Activated CD4-positive, alpha-beta T cell treated with anti-CD3 and anti-CD28 coated beads for 4 hours (primary cell): ENCODE measurements at places on chromosomes 12 and 14.

GRCh38 chr14:92663049-92663448 is 85.4 kb downstream of the LGMN start:
- no peak for DNase-seq

DNA sequence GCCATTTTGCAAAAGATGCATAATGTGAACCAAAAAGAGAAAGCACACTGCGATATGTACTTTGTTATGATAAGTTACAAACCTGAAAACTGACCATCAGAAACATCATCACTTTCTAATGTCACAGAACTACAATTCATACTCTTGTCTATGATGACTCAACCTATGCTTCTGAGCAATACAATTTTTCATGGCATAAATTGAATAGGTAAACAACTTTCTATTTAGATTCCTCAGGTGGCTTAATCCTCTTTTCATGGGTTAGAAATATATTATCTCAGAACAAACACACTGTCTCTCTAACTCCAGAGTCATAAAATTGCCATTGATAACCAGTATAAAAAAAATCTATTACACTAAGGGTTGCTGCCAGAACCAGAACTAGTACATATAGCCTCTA is 1715.0 kb upstream of the FLRT2 start:
- DNase-seq, result no peak

DNA sequence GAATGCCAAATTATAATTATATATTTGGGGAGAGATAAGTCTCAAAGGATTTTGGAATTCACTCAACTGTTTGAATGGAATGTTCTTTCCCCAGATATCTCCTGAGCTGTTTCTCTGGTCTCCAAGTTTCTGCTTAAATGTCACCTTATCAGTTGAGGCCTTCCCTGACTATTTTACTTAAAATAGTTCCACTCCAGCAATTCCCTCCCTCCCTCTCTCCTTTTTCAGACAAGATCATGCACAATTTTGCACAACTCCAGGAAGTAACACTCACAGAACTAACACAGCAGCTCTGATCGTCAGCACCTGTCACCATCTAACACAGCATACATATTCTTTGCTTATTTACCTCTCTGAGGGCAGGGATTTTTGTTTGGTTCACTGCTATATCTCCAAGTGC is 12.5 kb downstream of the BTG1 start:
- no peak for DNase-seq

DNA sequence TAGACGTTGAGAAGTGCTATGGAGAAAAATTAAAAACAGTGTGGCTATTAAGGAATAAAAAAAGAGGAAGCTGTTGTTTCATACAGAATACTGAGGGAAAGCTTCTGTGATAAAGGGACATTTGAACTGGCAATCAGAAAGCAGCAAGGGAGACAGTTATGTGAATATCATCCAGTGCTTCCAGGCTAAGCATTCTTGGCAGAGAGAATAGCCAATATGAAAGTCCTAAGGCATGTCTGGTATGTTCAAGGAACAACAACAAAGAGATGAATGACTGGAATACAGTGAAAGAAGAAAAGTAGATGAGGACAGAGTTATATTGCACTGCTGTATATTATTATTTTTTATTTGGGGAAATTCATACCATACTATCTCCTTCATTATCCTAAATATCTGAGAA is 23.9 kb downstream of the SCAF11 start:
- DNase-seq, result no peak

DNA sequence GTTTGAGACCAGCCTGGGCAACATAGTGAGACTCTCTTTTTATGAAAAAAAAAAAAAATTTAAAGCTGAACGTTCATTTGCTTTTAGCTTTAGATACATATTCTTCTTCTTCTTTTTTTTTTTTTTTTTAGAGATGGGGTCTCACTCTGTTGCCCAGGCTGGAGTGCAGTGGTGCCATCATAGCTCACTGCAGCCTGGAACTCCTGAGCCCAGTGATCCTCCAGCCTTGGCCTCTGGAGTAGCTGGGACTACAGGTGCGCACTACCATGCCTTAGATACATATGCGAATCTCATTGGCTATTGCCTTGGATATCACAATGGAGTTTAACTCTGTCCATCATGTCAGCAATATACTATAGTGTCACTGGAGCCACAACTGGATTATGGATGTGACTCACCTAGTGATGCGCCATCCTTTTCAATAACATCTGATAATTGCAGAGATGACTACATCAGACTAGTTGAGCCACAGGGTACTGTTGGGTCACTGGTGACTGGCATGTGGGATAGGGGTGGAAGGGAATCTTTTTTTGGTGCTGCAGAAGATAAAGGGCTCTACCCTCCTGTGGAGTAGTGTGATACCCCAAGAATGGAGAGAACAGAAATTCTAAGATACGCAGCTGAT is 2.7 kb upstream of the ADIPOR2 start:
- DNase-seq, result no peak

DNA sequence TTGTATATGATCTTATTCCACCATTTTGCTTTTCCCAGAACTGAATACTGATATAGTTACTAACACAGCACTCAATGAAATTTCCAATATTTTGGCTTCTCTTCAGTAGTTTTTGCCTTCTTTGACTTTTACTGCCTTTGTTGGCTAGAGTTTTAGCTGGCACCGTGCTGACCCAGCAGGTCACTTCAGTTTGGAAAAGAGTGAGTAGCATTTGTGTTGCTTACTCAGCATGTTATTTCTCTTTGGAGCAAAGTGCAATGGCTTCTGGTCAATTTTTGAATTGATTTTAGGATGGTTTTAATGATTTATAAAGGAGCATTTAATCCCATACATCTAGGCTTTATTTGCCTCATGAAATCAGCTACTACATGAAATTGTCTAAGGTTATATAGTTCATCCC is 119.2 kb downstream of the ETNK1 start:
- DNase-seq, result no peak

GRCh38 chr12:116919247-116919661 is 8.5 kb downstream of the FBXW8 start:
- no peak for DNase-seq

DNA sequence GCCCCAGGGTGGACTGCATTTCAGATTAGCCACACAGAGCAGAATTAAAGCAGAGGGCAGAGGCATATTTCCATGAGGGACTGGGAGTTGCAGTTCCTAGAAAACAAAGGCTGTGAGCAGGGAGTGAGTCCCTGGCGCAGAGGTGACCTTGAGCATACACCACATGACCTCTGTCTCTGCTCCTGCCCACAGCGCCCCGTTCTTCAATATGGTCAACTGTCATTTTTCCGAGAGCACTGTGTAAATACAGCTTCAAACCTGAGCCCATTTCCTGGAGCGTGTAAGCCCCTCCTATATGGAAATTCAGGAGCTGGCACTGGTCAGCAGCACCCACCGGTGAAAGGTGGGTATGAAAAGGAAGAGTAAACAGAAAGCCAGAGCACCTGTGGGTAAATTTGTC is 192.2 kb upstream of the PELI2 start:
- no peak for DNase-seq

- no peak for DNase-seq
Observed at GRCh38 chr14:72061718-72062117, 129.5 kb downstream of the RGS6 start.

DNA sequence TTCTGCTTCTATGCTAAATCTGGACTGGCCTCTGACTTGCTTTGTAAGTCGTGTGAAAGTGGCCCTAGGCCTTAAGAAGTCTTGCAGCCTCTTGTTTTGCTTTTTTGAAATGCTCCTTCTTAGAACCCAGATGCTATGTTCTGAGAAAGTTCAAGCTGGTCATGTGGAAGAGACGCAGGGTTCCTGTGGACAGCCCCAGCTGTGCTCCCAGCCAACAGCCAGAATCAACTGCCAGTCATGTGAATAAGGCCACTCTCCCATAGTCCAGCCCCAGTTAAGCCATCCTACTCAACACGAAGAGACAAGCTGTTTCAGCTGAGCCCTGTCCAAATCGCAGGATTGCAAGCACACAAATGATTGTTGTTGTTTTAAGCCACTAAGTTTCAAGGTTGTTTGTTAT is 37.3 kb upstream of the TBPL2 start:
- no peak for DNase-seq

GRCh38 chr12:80485222-80485987 is 41.4 kb downstream of the PTPRQ start:
- no peak for DNase-seq

GRCh38 chr12:121804417-121805111 is 755 bp downstream of the SETD1B start:
- DNase-seq, result peak; percentile 57

- no peak for DNase-seq
Observed at GRCh38 chr14:103763730-103764488, 48.3 kb downstream of the ZFYVE21 start.

DNA sequence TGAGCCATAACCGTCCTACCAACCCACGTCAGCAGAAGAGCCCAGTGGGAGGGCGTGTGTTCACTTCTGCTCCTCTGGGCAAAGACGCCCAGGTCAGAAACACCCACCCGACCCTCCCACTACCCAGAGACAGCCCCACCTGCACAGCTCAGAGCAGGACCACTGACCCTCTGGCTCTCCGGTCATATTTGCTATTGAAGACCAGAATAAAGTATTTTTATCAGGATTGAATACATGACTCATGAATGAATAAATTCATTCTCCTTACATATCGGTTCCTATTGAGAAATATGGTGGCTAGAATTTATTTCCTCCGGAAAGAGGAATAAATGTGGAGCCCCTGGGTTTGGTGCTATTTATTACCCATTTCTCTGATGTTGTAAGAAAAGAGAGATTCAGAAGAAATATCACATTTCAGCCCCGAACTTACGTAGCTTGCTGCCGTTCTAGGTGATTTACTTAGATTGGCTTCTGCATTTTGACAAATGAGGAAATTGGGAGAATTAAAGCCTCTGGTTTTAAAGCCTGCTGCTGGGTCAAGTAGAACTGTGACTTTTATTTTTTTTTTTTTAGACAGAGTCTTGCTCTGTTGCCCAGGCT is 36.4 kb upstream of the P2RX7 start:
- DNase-seq, result no peak

GRCh38 chr12:104183443-104183842 is 32.1 kb upstream of the TXNRD1 start:
- no peak for DNase-seq

- no peak for DNase-seq
Observed at GRCh38 chr12:75212072-75212471, 2.4 kb upstream of the KCNC2 start.

DNA sequence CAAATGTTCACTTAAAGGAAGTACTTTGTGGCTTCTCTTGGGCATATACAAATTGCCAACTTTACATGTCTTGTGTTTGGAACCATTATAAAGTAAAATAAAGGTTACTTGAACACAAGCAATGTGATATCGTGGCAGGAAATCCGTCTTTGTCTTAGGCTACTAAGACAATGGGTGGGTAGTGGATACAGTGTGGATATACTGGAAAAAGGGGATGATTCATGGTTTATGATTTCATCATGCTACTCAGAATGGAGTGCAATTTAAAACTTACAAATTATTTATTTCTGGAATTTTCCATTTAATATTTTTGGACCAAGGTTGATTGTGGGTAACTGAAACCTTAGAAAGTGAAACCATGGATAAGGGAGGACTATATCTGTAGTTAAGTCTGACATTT is 48.4 kb downstream of the MYRFL start:
- DNase-seq, result no peak

DNA sequence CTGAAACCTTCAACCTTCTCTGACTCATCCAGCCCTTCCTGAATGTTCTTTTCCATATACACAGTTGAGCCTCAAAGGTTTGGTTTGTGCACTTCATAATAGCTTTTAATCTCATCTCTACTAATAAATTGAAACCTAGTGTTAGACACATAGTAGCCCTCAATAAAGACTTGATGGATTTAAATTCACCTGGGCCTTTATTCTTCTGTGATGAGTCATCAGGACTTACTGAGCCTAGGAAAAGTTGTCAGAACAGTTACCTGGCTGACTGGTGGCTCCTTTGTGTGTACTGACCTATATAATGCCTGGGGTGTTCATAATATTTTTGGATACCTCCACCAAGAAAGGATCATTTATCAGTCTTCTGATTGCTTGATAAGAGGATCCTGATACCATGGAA is 86.4 kb upstream of the NTF3 start:
- no peak for DNase-seq

GRCh38 chr14:39492267-39492666 is 60.0 kb upstream of the FBXO33 start:
- no peak for DNase-seq

- no peak for DNase-seq
Observed at GRCh38 chr12:48816143-48816854, 2.0 kb upstream of the CACNB3 start.

DNA sequence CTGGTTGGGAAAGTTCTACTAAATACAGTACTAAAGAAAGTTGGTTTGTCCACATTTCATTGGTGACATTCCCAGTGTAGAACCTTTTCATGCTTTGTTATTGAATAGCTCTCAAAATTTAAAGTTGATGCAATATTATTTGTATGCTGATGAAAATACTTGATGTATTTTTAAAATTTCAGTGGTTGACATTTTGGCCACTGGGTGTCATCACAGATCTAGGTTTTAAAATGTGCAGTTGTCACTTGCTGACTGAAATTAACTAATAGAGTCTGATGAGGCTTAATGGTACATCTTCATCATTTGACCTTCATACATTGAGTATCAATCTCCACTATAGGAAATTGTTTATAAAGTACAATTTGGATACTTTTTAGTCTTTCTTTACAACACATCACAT is 37.1 kb downstream of the CMAS start:
- peak; percentile 9 for DNase-seq

GRCh38 chr14:39469094-39469710 is 37.0 kb upstream of the FBXO33 start:
- peak; percentile 11 for DNase-seq

GRCh38 chr12:67512061-67512460 is 136.5 kb upstream of the DYRK2 start:
- no peak for DNase-seq

DNA sequence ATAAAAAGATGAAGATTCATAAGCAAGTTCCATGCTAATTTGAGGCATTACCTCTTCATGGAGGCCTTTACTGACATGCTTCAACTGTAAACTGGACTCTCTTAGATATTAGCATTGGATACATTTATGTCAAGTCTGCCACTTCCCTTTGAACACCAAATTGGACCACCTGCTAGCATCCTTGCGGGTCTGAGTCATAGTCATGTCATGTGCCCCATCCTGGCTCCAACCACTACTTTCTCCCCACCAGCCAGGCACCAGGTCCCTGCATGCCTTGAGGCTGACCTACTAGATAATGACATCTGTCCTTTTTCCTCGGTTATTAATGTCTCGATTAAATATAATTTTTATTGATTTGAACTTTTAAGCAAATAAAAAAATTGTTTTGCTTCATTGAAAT is 32.9 kb upstream of the EEA1 start:
- DNase-seq, result no peak

DNA sequence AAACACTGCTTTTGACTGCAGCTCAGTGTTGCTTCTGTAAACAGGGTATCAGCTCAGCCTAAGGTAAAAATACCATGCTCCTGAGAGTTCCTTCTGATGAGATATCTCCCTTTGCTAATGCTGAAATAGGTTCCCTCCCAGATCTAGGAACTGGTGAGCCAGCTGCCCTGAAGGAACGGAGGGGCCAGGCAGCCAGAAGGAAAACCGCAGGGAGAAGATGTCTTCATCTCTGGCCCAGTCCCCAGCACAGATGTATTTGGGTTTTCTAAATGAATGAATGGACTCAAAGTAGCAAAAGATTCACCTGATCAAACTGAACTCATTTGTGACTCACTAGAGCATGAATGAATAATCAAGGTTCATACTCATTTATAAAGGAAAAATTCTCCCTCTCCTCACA is 247.8 kb downstream of the MSRB3 start:
- no peak for DNase-seq

- no peak for DNase-seq
Observed at GRCh38 chr12:52423035-52423434, 11.1 kb downstream of the KRT75 start.

GRCh38 chr12:131729254-131729955 is 18.5 kb downstream of the SFSWAP start:
- no peak for DNase-seq
